ENCODE measurements at places on chromosomes 3 and 15.

- DNase-seq = no peak
Observed at GRCh38 chr15:68330901-68331300, 53.4 kb downstream of the FEM1B start.

DNA sequence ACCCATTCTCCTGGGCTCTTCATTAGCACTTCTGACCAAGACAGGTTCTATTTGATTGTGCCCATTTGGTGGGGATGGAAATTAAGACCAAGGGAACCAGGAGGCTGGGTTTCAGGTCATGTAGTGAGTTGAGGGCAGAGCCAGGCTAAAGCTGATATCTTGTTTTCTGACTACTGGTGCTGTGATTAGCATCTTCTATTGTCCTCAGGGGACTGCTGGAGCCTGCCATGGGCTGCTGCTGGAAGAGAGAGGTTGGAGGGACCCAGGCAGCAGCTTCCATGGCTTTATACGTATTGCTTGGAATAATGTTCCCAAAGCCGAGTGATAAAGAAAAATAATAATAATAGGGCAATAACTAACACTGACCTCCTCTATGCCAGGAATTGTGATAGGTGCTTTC is 211.4 kb upstream of the ROPN1 start:
- DNase-seq = no peak

DNA sequence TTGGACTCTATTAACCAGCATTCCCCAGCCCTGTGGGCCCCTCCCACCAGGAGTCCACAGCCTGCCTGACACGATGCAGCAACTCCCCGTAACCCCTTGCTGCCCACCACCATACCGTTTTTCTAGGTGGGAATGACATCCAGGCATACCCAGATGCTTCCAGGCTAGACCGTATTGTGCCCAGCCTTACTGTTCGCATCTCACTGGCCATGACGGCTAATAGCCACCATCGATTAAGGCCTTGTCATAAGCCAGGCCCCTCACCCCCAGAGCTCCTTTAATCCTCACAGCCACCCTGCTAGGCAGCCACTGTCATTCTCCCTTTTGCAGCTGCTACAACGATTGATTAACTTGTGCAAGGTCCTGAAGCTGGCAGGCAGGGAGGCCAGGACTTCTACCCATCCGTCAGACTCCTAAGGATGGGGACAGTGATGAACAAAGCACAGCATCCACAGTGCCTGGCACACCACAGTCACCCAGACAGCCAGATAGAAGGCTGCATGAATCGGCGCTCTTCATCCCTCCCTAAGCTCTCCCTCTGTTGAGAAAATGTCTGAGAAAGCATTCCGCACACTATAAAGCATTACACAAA is 60.0 kb upstream of the FLNB start:
- DNase-seq = no peak

- DNase-seq = peak; percentile 51
Observed at GRCh38 chr3:15647611-15648167, 46.1 kb downstream of the BTD start.

- no peak for DNase-seq
Observed at GRCh38 chr15:58380280-58380945, 51.4 kb upstream of the LIPC start.

DNA sequence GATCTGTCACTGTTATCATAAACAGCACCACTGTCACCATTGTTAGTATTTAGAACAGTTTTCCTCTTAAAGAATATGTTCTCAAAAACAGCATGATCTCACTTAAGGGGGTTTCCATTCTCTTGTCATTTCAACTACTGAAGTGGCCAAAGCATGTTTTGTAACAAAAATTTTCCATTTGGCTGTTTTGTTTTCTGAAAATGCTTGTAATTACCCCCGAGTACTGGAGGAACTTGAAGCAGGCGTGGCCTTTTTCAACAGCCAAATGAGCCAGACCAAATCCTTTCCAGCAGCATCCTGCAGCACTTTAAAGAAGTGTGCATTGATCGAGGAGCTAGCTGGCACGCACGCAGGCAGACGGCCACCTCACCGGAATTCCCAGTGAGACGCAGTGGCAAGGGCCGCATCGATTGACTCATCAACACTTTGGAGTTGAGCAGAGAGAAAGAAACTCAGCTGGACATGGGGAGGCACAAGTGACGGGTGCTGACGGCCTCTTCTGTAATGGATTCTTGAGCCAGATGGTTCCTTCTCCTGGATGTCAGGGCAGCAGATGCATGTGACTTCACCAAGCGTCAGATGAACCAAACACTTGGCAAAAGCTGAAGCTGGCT is 234.3 kb upstream of the IGF1R start:
- DNase-seq = no peak

DNA sequence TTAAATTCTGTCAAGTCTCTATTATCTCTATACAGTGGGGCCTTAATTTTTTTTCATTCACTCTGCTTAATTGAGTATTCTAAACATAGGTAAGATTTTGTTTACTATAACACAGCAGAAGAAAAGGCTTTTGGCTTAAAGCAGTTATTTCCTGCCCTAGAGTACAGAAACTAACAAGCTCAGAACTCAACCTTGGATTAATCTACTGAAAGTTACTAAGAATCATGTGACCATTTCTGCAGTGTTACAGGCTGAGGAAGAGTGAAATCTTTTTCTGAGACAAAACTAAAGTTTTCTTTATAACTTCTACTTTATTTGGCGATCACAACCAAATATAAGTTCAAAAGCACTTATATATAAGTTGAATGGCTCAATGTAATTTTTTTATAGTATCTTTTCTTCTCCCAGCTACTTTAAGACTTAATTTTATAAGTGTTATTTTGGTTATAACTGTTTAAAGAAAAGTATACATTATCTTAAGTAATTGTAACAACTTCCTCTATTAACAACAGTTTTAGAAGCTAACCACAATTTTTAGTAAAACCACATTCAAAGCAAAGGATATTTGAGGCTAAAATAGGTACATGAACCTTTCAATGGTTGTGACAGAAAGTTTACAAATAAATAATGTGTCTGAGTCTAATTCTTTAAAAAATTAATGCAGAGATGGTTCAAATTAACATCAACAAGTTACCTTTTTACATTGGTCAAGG is 240.6 kb upstream of the NAALADL2 start:
- no peak for DNase-seq

- no peak for DNase-seq
Observed at GRCh38 chr3:156892701-156893100, 66.5 kb downstream of the LEKR1 start.

GRCh38 chr3:48918388-48919214 is at the start of gene ARIH2:
TSS of gene ARIH2 (plus strand) at chr3:48918842. CDS start at chr3:48927559, 8,717 bp downstream.
- peak; percentile 91 for DNase-seq

Data from CD4-positive, alpha-beta T cell treated with Interferon alpha-2 for 1 hour (primary cell).